ENCODE measurements at places on chromosomes 5 and 9.

GRCh38 chr9:95666096-95666784 is 149.5 kb upstream of the PTCH1 start:
- DNase-seq: no peak

DNA sequence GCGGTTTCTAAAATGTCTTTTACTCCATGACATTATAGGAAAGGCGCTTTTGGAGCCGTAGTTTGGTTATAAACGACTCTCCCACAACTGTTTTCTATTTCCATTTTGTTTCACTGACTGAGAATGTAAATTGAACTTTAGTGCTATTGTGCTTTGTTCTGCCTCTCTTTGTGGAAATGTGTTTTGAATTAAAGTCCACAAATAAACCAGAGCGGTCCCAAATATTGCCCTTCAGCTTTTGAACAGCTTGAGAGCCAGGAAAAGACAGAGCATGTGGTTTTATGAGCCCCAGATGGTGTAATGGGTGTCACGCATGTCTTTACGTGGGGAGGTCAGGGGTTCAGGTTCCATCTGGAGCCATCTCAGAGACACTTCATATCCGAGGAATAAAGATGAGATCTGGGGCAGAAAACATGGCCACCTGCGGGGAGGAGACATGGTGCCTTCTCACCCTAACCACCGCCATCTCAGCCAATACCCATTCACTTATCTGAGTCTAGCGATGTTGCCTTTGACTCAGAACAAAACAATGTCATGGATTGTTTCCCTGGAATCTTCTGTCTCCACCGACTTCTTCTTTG is 42.5 kb upstream of the ROR2 start:
- DNase-seq: no peak

GRCh38 chr9:123583646-123584045 is 227.6 kb downstream of the CRB2 start:
- DNase-seq: no peak

DNA sequence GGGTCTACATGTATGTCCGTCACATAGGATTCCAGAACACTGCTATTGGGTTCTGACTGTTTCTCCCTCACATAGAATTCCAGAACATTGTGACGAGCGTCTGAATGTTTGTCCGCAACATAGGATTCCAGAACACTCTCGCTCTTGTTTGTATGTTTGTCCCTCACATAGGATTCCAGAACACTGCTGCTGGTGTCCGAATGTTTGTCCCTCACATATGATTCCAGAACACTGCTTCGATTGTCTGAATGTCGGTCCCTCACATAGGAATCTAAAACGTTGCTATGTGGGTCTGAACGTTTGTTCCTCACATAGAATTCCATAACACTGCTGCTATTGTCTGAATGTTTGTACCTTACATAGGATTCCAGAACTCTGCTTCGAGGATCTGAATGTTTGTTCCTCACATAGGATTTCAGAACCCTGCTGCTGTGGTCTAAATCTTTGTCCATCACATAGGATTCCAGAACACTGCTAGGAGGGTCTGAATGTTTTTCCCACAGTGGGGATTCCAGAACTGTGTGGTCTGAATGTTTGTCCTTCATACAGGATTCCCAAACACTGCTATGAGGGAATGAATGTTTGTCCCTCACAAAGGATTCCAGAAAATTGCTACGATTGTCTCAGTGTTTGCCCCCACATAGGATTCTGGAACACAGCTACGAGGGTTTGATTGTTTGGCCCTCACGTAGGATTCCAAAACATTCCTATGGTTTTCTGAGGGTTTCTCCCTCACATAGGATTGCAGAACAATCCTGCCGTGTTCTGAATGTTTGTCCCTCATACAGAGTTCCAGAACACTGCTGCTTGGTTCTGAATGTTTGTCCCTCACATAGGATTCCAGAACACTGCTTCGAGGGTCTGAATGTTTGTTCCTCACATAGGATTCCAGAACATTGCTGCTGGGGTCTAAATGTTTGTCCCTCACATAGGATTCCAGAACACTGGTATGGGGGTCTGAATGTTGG is 220.5 kb downstream of the FOXD4L6 start:
- DNase-seq: no peak

DNA sequence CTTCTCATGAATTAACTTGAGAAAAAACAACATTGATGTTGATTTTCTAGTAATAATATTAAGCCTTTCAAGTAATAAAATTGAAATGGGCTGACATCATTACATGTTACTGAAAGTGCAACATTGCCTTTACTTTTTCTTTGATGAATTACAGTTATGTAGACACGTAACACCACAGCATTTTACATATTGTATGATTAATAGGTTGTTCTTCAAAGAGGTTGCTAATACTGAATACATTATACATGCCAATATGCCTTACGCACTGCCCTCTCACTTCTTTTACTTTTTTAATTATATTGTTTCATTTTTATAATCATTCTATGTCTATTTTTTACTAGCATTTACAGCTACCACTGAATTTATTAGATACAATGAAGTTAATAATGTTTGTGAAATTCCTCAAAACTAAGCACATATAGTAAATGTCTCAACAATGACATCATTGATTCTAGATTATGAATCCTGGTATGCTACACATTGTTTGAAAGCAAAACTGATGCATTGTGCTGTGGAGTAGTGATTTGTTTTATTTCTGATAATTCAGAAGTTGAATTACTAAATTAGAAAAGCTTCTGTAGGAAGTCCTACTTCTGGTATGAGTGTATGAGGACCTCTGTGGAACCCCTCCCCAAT is 464.4 kb upstream of the IZUMO3 start:
- DNase-seq: no peak

DNA sequence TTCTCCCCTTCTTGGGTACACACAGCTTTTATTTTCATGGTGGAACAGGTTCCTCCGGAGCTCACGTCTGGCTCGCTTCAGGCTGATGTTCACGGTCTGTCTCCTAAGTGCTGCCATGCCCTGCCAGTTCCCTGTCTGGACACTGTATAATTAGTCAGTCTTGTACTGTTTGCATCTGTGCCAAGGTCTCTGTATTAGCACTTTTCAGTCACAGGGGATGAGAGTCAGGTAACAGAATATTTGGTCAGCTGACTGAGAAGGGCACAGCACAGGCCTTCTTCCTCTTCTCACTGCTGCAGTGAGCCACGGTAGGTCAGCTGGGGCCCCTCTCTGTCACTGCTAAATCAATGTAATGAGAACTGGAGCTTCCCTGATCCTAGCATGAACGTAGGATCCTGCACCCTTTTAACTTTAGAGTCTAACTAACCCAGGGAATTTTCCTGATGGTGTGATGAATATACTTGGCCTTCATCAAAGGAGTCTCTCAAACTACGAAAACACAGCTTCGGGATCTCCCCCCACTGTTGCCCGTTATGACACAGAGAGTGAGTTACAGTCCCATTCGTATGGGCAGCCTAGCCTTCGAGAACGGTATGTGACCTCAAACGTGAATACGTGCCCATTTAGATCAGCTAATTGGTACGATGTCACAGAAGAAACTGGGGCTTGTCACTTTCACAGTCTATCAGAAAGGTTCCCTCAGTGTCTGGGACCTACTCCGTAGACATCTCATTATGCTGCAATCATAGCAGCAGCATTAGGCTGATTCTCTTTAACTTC is 354.1 kb upstream of the RFX3 start:
- DNase-seq: no peak

GRCh38 chr5:1568201-1568979 is 44.6 kb upstream of the LPCAT1 start:
- DNase-seq: no peak

- no peak for DNase-seq
These were observed 73.1 kb upstream of the IL7R start for GRCh38 chr5:35783551-35783950.

DNA sequence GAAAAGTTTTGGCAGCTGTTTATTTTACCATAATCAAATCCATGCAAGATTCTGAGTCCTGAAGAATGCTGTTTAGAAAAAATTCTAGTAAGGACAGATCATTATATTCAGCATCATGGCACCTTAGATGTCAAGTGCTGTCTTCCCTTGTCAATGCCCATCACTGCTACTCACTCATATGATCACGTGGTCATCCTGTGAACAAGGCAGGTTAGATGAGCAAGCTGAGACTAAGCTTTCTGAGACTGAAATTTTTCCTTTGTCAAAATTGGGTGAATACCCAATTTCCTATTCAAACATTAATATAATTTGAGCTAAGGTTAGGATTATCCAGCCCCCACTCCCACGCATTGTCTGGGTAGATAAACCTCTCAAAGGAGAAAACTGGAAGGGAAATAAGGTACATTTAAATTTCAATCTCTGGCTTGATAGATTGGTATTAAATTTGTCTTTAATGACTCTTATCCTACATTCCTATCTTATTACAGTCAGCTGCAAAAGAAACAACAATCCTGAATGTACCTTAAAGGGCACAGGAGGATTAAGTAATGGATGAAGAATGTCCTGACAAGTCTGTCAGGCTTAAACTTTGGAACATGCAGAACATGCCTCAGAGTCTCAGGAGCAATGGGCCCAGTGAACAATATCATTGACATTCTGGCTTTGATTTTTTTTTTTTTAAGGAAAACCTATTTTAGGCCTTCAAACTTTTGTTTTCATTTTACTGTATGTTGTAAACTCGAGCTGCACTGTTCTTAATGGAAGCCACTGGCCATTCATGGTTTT is 148.7 kb upstream of the RANBP3L start:
- DNase-seq: no peak

- DNase-seq: no peak
These were observed 130.6 kb upstream of the PDE4D start for GRCh38 chr5:60024104-60024503.

DNA sequence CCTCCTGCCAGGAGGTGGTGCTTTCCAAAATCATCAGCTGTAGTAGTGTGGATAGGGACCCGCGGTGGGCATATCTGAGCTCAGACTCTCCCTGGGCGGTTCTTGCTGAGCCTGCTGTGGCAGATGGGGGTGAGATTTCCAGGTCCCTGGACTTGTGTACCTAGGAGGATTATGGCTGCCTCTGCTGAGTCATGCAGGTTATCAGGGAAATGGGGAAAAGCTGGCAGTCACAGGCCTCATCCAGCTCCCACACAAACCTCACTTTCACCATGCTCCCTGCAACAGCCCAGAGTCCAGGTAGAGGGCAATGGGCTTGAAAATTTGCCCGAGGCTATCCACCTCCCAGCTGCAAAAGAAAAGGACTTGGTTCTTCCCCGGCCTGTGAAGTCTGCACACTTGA is 23.4 kb upstream of the MAMDC2 start:
- no peak for DNase-seq

DNA sequence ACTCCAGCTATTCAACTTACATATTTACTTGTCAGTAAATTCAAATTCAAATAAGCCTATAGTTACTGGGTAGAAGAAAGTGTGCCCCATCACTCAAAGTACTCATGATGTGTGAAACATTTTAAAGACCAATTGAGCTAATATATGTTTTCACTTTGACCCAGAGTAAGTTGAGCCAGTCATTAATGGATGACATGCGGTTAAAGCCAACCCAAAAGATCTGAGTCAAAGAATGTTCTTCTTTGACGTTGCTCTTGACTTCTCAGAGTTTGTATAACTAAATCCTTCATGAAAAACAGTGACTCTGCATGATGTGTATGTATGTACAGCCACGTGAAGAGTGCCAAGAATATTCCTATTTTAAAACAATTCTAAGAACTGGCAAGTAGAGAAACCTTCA is 237.4 kb downstream of the NR2F1-AS1 start:
- no peak for DNase-seq

DNA sequence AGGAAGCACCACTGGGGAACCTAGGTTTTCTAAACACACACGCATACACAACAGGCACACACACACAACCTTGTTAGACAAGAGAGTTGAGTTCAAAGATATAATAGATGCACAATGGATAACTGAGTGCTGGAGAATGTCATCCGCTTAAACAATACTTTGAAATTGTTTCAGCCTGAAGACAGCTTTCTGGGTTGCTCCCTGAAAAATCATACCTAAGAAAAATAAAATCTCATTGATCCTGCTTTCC is 126.1 kb downstream of the TMEM161B start:
- DNase-seq: no peak
